Activated naive CD8-positive, alpha-beta T cell treated with anti-CD3 and anti-CD28 coated beads, Interleukin-2, amount 50 U/mL, for 16 hours (primary cell): ENCODE measurements at places on chromosomes 16 and 17.

DNA sequence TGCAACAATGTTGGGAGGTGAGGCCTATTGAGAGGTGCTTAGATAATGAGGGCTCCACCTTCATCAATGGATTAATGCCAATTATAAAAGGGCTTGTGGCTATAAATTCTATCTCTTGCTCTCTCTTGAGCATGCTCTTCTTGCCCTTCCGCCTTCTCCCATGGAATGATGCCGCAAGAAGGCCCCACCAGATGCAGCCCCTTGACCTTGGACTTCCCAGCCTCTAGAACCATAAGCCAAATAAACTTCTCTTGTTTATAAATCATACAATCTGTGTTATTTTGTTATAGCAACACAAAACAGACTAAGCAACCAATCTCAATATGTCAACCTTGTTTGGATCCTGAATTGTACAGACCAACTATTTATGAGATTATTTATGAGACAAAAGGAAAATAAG lies 20.0 kb downstream of the MYH10 start:
- no peak for DNase-seq

DNA sequence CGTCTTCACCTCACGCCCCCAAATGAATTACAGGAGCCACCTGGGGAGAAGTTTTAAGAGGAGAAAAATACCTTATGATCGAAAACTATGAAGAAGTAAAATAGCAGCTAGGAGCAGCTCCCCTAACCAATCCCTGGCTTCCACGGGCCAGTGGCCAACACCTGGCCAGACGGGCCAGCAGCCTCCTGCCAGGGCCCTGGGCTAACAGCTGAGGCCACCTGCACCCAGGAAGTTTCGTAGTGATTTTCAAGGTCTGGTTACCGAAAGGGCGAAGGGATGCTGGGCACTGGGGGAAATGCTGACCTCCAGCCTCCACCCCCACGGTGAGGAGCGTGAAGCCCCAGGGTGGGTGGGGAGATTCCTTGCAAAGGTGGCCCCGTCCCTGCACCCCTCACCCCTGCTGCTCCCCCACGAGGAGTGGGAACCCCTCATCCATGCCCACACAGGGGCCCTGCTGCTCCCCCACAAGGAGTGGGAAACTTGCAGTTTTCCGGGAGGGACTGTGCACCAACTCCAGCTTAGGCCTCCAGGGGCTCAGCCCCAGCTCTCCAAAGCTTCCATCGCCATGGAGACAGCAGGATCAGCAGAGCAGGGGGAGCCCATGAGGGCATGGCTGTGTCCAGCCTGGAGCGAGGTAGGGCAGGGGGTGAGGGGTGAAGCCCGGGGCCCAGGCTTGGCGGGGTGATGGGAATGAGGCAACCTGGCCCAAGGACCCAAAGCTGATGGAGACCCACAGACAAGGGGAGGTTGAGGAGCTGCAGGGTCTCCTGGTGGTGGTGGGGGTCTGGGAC lies 31.9 kb upstream of the ACSF3 start:
- DNase-seq = no peak

DNA sequence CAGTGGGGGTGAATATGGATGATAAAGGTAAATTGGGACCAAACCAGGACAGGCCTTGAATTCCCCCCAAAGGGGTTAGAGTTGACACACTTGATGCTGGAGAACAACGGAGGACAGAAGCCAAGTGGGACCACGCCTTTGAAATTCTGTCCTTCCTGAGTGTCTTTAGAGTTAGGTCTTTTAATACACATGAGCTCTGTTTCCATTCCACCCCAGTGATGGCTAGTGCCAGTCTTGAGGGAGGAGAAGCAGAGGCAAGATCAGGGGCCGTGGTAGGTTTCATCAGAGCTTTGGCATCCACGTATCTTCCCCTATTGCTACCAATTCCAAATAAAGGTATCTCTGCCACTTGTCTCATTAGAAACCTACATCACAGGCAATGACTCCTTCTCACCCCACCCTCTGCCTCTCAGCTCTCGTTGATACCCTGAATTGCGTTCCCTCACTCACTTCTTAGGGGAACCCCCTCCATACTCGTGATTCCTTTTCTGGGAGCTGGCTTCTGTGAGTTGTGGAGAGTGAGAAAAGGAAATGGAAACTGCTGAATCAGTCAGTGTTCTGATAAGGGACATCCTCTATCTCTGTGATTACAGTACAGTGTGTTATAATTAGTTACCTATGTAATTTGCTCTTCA lies 2.4 kb upstream of the CCL3L1 start:
- no peak for DNase-seq

DNA sequence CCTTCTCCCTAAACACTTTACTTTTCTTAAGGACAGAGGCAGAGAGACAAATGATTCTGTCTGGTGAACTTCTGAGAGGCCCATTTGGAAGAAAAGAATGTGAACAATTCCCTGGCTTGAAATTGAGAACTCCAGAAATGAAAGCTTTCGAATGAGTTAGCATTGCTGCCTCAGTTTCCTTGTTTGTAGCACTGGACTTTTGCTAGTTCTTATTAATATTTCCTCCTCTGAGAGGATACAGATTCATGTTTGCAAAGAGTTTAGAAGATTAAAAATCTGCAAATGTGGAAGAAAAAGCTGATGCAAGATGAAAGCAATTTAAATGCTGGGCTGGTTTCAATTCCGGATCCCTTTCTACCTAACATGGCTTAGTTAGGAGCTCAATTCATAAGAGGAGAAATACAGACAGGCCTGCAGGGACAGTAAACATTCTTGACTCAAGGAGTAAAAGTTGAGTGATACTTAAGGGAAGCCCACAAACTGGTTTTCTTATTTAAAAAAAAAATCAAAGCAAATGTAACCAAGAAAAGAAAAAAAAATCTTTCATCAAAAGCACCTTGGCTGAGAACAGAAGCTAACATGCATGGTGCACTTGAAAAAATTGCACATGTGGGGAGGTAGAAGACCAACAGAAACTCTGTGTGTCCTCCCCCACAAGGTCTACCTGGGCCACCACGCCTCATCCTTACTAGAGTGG lies 27.1 kb downstream of the HNF1B start:
- DNase-seq = no peak

DNA sequence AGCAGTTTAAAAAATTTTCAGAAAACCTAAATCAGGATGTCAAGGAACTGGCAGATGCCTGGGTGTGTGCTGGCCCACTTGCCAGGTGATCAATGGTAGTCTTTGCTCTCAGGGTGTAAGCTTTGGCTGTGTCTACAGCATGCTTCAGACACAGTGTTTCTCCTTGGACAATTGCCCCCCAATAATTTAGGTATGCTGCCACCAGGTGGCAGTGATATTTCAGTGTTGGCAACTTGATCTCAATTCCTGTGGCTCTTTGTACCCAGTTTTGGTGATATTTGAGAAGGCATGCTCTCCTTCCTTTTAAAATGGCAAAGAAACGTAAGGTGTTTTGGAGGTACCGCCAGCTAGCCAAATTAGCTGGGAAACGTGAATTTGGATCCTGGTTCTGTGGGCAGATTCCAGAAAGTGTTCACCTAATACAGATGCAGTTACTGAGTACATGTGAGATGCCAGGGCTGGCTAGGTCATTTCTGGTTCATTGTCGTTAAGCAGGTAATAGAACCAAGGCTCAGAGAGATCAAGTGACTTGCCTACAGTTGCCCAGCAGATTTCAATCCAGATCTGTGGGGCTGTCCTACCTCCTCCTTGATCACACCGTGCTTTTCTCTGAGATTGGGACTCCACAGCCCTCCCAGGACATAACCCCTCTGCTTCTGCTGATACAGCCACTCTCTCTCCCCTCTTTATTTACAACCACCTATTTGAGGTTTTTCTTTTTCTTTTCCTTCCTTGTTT lies 155.6 kb upstream of the PLCG2 start:
- peak; percentile 29 for DNase-seq

DNA sequence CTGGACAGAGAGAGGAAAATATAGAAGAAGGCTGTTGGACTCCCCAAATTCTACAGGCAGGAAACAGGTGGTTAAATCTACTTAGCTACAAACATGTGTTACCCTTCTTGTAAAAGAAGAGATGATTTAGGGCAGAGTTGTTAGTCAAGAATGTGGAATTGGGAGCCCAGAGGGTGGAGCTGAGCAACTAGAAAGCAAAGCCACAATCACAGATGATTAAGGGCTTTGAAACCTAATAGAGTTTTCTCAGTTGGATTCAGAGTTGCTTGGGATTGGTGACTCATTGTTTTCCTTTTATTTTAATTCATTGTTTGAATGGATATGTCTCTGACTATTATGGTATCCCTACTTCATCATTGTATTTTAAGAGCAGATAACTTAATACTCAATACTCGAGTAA lies 6.2 kb downstream of the ACSM5 start:
- DNase-seq = no peak

DNA sequence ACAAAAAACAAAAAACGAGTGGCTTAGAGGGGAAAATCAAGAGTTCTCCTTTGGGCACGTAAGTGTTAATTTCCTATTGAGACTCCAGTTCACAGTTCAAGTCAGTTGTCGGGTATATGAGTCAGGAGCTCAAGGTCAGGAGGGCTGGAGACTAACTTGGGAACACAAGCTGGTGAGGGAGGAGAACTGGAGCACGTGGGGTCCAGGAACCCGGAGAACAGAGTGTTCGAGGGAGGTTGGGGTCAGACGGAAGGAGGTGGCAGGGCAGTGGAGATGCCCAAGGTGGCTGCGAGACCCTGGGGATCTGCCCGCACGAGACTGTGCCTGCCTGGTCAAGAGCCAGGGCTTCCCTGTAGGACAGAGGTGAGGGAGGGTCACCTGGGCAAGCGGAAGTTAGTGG lies 12.0 kb downstream of the ALDH3A1 start:
- DNase-seq = no peak

- DNase-seq = no peak
Measured at GRCh38 chr17:12554251-12554650, 111.4 kb upstream of the MYOCD start.

DNA sequence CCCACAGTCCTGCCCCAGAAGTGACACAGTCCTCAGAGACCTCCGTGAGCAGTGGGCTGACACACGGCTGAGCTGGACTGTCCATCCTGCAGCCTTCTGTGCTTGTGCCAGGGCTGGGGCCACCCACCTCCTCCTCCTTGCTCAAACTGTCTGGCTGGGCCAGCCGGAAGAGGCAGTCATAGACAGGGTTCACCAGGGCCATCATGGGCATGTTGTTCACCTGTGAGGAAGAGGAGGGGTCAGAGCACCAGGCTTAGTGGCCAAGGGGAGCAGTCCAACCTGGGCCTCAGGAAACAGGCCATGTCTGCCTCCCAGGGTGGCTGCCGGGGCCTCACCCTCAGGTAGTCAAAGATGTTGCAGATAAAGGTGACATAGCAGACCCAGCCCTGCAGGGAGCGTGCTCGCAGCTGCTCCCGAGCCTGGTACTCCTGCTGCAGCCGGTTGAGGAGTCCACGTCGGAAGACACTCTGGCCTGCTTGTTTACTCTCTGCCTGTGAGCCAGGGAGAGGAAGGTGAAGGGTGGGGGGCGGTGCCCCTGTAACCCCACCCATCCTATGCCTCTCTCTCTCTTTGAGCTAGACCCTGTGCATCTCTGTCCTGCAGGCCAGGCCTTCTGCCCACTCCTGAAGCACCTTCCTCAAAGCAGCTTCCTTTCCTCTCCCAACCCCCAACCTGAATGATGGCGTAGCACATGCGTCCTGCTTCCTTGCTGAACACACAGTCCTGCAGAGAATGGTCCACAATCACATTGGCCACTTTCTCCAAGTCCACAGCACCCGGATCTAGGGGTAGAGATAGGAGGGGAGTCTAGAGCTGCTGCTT lies 3.4 kb downstream of the MIF4GD start:
- no peak for DNase-seq

DNA sequence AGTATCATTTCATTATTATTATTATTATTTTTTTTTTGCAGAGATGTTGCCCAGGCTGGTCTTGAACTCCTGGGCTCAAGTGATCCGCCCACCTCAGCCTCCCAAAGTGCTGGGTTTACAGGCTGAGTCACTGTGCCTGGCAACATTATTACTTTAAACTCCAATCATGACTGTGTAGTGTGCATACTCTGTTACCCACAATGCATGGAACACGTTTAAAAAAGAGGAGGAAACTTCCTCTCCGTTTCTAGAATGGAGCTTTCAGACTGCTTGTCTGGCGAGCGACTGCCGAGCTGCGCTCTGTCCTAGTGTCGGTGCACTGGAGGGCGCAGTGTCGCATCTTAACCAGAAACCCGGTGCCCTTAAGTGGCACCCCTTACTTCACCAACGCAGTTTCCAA lies 22.1 kb upstream of the FASN start:
- no peak for DNase-seq

DNA sequence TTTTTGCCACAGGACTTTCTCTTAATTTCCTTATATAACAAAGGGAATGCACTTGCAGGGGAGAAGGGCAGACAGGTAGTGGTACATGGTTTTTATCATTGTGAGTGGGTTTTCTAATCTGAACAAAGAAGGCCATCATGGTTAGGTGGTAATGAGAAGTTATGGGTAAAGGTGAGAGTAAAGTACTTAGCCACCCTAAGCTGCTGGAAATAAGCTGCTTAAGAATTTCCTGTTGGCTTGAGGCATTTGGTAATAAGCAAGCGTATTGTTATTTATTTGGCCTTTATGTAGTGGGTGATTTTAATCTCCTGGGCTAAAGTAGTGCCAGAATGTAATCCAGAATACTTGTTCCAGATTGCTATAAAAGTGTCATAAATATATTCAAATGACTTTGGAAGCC lies 27.1 kb downstream of the TAC4 start:
- DNase-seq = no peak

GRCh38 chr16:86048882-86049585 lies 150.1 kb downstream of the IRF8 start:
- no peak for DNase-seq

DNA sequence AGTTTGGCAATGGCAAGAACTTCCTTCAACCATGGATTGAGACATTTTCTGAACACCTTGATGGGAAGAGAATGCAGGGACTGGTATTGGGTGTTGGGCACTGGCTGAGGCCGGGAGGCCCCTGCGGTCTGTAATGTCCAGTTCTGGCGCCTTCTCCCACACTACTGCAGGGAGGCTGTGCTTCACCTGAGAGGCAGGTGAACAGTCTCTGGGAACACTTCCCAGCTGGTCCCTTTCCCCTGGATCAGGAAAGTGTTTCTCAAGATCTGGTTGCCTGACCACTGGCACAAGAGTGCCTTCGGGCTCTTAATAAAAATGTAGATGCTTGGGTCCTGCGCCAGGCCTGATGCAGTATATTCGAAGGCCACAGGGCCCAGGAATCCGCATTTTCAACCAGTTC lies 28.5 kb upstream of the NAT9 start:
- DNase-seq = no peak

DNA sequence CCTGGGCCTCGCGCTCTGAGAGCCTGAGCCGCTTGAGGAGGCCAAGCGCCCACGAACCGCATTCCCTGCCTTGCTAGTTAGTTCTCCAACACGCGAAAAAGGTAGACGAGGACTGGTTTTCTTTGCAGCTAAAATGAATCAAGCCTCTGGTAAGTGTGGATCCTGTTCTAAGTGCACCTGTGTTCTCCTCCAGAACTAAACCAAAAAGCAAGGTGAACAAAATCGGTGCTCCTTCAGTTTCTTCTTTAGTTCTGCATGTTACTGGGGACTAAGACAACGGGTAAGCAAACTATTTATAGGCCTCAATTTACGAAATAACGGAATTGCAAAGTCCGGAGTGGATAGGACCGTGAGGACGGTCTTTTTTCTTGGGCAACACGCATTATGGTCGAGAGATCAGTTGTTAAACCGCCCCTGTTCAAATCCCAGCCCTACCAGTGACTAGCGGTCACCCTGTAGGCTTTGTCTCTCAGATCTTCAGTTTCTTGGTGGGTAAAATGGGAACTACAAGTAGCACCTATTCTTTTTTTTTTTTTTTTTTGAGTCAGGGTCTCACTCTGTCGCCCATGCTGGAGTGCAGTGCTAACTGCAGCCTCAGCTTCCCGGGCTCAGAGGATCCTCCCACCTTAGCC lies 993 bp upstream of the ANKRD11 start:
- DNase-seq = no peak
